ENCODE measurements at places on chromosomes 16 and 17.

DNA sequence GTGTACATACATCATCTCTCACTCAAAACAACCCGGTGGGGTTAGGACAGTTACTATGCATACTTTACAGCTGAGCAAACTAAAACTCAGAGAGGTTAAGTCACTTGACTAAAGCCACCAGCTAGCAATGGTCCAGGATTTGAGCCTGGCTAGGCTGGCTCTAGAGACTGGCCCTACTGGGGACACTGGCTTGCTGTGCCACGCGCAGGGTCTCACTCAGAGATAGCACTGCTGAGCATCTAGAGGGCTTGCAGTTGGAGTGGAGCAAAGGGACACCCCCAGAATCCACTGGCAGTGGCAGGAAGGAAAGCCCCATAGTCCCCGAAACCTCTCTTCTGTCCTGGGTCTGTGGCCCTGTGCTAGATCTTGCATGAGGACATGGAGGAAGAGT, 11.1 kb downstream of the SAMD14 start:
- no peak for DNase-seq

DNA sequence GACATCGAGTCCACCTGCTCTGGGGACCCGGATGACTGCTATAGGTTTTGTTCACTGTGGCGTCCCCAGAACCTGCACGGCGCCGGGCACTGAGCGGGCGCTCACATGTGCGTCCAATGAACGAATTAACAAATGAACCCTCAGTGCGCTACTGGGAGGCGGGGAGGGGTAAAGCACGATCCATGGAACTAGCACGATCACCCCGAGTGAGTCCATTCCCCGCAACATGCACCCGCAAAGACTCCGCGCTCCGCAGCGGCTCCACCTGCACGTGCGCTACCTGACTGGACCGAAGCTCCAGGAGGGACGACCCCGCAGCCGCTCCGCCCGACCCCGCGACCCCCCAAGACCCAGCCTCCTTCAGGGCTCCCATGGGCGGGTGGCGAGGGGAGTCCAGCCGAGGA, 491 bp downstream of the TRAP1 start:
- DNase-seq, result peak; percentile 19

DNA sequence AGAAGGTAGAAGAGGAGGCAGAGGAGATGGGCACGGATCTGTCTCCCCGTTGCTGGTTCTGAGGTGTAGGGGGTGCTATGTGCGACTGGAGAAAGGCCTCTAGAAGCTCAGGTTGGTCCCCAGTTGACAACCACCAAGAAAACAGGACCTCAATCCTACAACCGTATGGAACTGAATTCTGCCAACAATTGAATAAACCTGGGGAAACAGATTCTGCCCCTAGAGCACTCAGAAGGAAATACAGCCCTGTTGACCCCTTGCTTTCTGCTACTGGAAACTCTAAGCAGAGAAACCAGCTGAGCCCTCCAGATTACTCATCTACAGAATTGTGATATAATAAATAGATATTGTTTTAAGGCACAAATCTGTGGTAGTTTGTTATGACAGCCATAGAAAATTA, 313.0 kb upstream of the GOT2 start:
- no peak for DNase-seq

GRCh38 chr17:28474111-28474531, 677 bp downstream of the SLC13A2 start:
- no peak for DNase-seq

DNA sequence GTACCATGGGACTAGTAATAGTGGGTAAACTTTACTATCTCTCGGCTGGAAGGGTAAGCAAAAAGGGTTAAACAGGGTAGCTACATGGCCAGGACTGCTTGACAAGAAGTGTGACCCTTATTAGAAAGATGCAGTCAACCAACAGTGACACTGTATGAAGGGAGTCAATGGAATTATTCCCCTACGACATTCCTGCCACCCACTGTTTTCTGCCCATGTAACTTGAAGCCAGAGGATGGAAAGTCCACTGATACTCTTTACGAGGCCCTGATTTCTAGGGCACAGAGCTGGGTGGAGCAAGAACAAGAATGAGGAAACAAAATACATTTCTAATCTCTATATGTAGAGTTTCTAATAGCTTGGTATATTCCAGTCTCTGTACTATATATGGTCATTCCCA, 1102.5 kb downstream of the CDH11 start:
- DNase-seq, result no peak

GRCh38 chr17:48219617-48220016, 112.1 kb downstream of the SNX11 start:
- DNase-seq, result no peak

GRCh38 chr17:33328129-33328528, 35.0 kb upstream of the ASIC2 start:
- peak; percentile 36 for DNase-seq
